Foreskin keratinocyte (primary cell): ENCODE measurements at places on chromosomes 6 and 20. TPM values are rescaled to one million over a fixed set of nuclear protein-coding genes. Genes with fewer than 3 reads are reported as not detected.
A peak's percentile ranks its signal among the peaks of the same experiment; 100 is the strongest.

- no peak for DNase-seq
Observed at GRCh38 chr20:9838035-9838377, 870 bp downstream of the PAK5 start.

DNA sequence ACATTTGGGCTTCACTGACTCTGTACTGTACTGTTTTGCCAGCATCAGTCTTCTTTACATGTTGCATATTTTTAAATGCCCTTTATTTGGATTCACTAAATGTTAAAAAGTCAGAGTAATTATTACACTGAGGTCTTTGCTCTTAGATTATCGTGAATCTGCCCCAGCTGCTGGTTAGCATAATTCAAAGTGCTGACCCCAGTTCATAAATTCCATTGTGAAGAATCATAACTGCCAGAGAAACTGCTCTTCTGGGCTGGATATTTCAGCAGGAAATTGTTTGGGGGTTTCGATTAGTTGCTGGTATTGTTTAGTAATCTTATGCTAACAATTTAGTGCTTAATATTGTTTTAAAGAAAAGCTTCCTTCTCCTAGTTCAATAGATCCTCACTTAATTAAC lies 682.1 kb upstream of the MAP3K7 start:
- DNase-seq: no peak

DNA sequence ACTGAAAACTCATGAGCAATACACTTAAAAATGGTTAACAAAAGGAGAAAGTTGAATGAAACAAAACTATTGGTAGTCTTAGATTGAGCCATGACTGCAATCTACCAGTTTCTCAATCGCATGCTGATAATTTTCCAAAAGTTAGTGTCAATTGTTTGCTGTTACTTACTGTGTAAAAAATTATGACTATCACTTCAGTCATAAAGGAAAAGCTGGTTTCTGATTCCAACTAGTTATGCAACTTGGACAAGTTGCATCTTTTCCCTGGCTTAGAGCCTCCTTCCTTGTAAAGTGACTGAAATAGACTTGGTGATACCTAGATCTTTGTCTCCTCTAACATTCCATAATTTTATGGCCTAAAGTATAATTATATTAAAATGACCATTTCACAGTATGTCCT lies 88.3 kb upstream of the PAK5 start:
- peak; percentile 60 for DNase-seq

DNA sequence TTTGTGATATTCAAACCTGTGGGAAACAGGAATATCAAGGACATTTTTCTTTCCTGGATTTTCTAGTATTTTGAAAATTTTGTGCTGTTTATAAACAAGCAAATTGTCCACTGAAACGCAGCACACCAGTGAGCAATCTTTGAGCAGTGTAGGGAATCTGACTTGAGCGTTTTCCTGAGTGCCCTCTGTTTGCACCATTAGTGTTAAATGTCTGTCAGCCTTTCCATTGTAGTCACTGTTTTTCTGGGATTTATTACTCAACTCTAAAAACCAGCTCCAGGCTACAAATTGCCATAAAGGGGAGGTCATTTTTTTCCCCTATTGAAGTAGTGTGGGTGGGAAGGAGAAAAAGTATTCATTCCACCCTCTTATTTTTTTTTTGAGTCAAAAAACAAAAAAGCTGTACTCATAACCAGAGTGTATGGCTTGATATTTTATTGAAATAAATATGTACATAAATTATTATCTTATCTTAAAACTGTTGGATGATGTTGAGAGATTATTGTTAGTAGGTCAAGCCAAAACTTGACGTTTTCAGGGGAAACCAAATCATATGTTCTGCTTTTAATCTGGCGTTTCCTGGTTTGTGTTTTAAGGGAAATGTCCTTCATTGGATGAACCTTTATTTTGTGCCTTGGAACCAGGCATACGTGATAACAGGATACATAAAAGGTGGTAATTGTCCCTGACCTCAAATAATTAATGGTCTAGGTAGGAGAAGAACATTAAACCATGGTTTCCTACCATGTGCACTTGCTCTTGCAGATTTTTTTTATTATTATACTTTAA lies 51.8 kb downstream of the TSHZ2 start:
- DNase-seq: no peak

The TRAM2 gene
- polyA plus RNA-seq: 7.7 and 9.1 TPM in 2 replicates

The SNAP25 gene
- not detected in 2 replicates for polyA plus RNA-seq

The PBOV1 gene
- not detected in 2 replicates for polyA plus RNA-seq

The TEAD3 gene
- 17.1 and 17.2 TPM in 2 replicates for polyA plus RNA-seq
